ENCODE measurements at places on chromosomes 6 and 20.

GRCh38 chr6:5619249-5619648 is 357.9 kb downstream of the FARS2 start:
- DNase-seq, result no peak

GRCh38 chr20:32463642-32464400 is 105.7 kb downstream of the ASXL1 start:
- DNase-seq, result no peak

DNA sequence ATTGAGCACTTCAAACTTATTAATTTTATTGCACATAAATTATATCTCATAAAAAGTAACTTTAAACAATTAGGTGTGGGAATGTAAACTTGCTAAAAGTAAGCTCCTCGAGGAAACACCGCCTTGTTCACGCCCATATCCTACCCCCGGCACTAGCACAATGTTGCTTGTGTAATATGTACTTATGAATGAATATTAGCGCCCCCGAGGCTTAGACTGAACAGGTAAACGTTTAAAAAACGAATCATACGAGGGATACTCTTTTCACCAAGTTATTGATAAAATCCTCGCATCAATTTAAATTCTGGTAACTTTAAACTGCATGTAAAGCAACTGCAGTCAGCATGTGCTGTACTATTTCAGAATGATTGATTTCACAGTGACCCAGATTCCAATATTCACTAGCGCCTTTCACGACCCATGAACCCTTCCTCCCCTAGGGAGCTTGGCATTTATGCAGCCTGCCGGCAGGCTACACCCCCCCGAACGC is 637 bp downstream of the TFB1M start:
- DNase-seq, result peak; percentile 10

DNA sequence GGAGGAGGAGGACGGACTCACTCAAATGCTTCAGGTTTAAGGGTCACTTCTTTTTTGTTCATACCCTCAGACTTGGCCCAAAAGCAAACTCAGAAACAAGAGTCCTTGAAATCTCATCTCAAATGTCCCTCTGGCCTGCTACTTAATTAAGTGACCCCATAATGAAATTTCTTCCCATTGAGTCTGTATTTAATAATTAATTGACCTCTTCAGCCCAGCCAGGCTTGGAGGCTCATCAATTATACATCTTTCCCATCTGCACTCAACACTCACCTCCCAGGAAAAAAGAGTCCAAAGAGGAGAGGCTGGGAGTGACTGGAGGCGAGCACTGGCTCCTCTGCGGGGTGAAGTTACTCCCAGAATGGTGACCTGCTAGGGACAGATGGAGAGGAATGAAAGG is 90.5 kb upstream of the EYA2 start:
- no peak for DNase-seq

DNA sequence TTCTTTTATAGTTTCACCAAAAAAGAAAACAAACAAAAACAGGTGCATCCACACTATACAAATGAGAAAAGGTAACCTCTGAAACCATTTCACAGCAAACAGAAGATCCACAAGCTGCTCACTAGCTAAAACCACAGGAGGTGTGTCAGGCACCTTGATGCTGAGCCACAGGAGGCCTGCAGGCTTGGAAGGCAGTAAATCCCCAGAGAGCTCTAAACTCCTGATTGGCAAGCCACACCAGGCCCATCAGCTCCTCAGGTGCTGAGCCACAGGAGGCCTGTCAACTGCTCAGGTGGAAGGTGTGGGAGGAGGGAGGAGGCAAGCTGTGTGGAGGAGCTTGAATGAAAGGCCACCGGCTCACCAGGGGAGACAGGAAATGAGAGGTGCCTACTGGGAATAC is 273.0 kb downstream of the PKHD1 start:
- no peak for DNase-seq

DNA sequence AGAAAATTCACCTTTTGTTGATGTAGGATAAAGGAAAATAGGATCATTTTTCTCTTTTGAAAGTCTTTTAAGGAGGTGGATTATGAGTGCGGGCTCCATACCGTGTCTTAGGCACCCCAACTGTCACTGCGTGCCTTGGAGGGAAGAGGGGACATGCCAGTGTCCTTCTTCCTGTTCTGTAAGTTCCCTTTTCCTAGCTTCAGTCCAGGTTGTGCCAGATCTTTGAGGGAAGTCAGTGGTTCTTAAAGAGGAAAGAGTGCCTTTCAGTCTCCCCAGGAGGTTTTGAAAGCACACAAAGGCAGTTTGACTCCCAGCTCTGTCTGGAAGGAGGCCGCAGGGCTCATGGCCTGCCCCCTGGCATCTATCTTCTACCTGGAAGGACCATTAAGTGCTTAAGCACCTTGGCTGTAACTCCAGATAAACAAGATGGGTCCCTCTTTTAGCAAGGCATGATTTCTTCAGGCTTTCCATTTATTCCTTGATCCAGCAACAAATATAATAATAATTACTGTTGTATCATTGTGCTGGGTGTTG is 13.0 kb downstream of the EFCAB8 start:
- no peak for DNase-seq

- no peak for DNase-seq
Measured at GRCh38 chr20:3245156-3245555, 6.2 kb upstream of the SLC4A11 start.

DNA sequence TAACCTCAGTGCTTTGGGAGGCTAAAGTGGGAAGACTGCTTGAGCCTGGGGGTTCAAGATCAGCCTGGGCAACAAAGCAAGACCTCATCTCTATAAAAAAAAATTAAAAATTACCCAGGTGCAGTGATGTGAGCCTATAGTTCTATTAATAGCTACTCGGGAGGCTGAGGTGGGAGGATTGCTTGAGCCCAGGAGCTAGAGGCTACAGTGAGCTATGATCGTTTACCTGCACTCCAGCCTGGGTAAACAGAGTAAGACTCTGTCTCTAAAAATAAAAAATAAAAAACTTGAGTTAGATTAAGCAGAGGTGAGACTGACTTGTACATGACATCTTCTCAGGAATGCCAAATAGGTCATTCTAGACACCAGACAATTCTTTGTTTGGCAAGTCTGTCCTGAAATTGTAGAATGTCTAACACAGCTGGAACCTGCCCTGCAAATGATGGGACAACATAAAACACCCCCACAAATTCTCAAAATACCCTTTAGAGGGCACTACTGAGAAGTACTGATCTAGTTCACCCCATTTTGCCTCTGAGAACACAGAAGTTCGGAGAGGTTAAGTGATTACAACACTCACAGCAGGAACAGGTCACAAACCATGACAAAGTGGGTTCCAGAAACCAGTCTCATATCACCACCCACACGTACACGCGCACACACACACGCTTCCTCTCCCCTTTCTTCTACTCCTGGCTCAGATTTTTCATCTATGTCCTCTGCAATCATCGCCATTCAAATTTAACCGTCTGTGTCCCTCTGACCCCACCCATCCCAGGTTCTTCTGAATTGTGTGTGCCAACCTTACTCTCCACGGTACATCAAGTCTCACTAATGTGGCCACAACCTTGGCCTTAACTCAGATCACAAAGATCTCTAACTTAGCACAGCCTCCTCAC is 38.3 kb downstream of the ARHGAP18 start:
- no peak for DNase-seq

- no peak for DNase-seq
Measured at GRCh38 chr6:138215093-138215782, 3.1 kb downstream of the PBOV1 start.

DNA sequence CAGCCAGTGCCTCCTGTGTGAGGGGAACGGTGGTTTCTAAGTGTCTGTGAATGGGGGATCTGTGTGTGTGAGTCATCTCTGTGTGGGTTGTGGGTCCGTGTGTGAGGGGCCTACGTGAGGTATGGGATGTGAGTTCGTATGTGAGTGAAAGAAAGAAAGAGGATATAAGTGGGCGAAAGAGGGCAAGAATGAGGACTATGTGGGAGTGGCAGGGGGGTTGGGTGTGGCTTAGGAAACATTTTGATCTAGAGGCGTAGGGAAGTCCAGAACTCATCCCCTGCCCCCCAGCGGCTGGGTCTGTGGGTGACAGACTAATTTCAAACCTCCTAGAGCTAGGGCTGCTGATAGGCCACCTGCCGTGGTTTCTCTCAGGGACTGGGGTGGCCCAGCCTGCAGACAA is 35.5 kb downstream of the DHX35 start:
- no peak for DNase-seq

DNA sequence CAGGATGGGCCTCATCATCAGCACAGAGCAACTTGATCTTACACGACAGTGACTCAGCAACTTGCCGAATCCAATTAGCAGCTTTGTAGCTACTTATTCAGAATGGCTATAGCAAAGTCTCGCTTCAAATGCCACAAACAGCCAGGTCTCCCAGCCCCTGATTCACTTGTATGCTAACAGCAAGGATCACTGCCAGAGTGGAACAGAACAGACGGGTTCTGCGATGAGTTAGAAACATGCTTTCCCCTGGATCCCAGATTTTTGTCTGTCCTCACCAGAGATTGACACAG is 254.4 kb downstream of the NRN1 start:
- DNase-seq, result peak; percentile 73

DNA sequence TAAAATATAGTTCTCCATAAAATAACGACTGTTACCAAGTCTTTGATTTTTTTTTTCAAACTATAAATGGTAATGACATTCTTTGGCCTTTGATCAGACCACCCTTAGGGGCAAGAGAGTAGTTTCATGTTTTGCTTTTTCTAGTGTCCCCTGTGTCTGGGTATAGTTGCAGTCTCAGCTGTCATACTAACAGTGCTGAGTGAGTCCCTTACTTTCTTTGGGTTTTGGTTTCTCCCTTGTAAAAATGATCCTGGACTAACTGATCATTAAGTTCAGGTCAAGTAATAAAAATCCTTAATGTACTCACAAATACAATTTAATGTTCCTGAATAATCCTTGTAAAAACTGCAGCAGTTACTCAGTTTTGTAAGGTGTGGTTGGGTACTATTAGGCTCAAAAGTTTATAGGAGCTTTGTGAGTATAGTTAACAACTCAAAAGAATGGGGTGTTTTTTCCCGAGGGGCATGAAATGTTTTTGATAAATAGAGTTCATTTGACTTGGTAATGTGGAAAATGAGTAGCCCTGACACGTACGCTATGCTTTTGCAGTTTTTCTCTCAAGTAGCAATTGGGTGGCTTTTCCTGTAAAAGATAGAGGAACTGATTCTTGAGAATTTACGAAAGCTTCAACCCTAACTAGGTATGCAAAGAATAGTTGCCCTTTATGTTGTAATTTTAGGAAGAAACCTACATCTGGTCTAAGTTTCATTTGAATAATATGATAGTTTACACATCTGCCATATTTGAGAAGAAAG is 6.2 kb downstream of the PTPN1 start:
- DNase-seq, result no peak

DNA sequence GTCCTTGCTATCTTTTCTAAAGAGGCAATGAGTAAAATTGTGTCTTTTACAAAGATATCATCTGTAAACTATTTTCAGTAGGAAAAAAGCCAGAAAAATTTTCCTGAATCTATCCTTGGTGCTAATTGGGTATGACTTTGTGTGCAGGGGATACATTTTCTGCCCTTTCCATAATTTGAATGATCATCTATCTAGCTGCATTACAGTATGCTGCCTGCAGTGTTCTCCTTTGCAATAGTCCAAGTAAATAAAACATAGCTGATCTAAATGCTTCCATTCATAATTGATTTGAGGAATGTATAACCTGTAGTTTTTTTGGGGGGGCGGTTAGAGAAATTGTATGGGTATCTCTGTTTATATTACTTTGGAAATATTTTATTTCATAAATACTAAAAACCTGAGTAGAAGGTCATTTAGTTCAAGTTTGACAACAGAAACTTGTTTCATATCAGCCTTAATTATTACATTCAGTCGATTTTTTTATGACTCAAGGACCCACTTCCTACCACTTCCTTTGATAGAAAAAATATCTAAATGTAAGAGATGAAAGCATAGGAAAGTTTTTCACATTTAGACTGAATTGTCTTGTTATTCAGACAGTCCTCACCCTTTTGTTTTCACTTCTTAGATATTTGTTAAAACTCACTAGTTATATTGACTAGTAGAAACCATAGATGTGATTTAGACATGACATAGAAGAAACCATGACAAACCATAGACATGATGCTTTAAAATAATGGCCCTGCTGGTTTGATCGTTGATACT is 75.3 kb downstream of the AIG1 start:
- no peak for DNase-seq
